ENCODE measurements at places on chromosomes 7 and 10.

GRCh38 chr10:124717911-124718741 is 26.1 kb downstream of the FAM53B start:
- DNase-seq = no peak

DNA sequence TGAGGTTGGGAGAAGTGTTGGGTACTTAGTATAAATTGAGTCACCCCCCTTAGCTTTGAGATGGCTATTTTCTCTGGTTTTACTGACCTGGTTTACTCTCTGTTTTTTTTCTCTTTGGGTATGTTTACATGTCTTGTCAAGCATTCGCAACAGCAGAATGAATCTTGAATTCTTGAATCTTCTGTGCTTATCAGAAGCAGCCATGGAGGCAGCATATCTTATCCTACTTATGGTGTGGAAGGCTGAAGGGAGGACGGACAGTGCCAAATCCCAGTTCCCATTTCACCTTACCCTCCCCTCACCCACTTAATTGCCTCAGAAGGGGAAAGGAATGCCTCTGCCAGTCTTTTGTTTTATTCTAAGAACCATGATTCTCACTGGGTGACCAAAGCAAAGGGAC is 3.7 kb downstream of the SND1 start:
- no peak for DNase-seq

- no peak for DNase-seq
Measured at GRCh38 chr7:21507627-21508343, 35.1 kb upstream of the DNAH11 start.

DNA sequence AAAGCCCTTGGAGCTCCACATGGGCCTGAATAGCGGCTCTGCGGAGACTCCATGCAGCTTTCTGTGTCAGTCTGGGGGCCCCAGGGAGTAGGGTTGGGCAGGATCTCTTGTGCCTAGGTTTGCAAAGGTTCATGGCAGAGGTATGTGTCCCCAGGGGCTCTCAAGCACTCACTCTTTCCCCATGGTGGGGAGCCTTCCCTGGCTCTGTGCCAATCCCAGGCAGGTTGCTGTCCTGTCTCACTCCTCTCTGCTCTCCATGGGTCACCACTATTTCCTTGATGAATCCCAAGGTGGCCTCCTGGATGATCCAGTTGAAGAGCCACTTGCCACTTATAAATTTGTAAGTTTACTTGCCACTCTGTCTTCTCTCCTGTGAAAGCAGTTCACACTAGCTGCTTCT is 238.4 kb downstream of the CCDC7 start:
- DNase-seq = no peak

DNA sequence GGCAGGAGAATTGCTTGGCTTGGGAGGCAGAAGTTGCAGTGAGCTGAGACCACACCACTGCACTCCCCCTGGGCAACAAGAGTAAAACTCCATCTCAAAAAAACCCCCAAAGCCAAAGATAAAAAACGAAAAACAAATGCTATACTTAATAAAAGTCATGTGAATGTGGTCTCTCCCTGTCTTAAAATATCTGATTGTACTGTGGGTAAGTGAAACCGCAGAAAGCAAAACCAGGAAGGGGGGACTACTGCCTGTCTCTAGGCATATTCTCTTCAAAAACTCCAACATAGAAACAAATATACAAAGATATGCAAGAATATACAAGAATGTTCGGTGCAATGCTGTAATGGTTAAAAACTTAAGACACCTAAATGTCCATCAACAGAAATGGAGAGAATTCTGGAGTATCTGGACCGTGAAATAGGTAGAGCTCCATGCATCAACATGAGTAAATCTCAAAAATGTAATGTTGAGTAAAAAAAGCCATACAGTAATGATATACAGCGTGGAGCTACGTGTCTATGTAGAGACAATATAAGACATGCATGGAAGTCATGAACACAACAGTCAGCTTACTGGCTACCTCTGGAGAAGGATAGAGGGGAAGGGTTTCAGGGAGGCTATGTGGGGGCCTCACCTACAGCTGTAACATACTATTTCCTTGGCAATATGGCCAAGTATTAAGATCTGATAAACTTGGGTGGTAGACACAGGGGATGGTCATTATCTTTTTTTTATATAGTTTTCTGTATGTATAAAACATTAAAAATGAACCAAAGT is 2.1 kb downstream of the ZNF394 start:
- DNase-seq = no peak

- DNase-seq = no peak
Measured at GRCh38 chr7:52794621-52795020, 240.8 kb upstream of the POM121L12 start.

DNA sequence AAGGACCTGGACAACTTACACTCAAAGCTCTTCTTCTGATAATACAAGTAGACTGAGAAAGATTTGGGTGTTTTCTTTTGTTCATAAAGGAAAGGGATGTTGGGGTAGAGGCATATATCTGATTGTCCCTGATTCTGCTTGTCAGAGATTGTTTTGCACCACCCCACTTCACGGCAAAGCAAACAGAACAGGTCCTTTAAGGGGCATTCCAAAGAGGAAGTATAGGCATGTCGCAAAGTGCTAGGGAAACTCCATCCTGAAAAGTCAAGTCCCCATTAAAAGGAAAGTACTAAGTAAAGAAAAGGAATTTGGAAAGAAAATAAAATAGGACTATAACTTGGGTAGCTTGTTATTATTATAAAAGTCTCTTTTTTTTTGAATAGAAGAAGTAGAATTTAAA is 233.0 kb downstream of the DNAJB9 start:
- no peak for DNase-seq

GRCh38 chr10:6044060-6044459 is 18.1 kb downstream of the IL2RA start:
- no peak for DNase-seq

DNA sequence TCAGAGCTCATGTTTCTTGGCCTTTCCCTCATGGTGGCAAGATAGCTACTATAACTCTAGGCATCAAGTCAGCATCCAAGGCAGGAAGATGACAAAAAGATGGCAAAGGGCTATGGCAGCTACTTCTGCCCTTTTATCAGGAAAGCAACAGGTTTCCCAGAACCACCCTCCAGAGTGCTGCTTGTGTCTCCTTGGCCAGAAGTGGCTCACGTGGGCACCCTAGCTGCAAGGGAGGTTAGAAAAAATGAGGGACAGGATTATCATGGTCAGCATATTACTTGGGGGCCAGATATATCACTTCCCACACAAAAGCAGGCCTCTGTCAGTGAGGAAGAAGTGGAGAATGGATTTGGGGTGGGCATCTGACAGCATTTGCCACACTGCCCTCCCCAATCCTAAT is 24.3 kb upstream of the C10orf105 start:
- DNase-seq = no peak

- DNase-seq = peak; percentile 49
Measured at GRCh38 chr7:44071726-44072363, 6.5 kb upstream of the PGAM2 start.

- no peak for DNase-seq
Measured at GRCh38 chr10:110443239-110444003, 54.3 kb upstream of the DUSP5 start.

- DNase-seq = no peak
Measured at GRCh38 chr7:151867912-151868311, 9.0 kb downstream of the PRKAG2 start.

DNA sequence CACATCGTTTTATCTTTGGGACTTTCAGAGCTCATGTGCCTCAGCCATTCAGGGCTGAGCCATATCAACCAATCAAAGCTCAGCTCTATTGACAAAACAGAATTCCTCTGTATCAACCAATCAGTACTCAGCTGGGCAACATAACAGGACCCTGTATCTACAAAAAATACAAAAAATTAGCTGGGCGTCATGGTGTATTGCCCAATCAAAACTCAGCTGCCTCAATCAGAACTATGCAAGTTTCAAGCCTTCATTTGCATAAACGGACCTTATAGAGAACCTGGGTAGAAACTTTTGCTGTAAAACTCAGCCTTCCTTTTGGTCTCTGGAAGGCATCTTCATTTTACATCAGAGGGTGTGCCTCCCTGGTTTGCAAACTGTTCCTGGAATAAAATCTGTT is 77.1 kb downstream of the ZNF467 start:
- DNase-seq = no peak

DNA sequence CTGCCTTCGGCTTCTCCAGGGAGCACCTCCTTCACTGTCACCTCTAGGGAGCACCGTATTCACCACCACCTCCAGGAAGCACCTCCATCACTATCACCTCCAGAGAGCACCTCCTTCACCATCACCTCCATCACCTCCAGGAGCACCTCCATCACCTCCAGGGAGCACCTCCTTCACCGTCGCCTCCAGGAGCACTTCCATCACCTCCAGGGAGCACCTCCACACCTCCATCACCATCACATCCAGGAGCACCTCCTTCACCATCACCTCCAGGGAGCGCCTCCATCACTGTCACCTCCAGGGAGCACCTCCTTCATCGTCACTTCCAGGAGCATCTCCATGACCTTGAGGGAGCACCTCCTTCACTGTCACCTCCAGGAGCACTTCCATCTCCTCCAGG is 102.3 kb downstream of the DNAJB6 start:
- DNase-seq = no peak

GRCh38 chr7:25565949-25566348 is 337.7 kb upstream of the NPVF start:
- DNase-seq = no peak

- no peak for DNase-seq
Measured at GRCh38 chr10:95755511-95756004, 405 bp upstream of the ENTPD1 start.

GRCh38 chr10:64060389-64060788 is 539.2 kb downstream of the REEP3 start:
- DNase-seq = no peak

DNA sequence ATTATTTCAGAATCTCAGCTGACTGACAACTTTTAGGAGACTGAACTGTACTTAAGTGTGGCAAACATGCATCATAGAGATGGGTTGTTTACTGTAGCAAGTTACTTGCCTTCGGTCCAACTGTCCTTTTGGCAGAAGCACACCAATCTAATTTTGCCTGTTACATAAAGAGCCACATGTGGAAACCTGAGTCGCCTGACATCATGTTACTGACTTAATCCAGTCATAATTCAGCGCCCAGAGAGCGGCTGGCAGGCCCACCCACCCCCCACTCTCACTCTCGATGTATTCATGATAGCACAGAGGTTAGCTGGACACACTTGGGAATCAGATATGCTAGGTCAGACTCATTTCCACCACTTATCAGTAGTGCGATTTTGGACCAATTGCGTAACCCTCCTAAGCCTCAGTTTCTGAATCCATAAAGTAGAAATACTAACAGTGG is 57.3 kb upstream of the CAPZA2 start:
- DNase-seq = no peak

DNA sequence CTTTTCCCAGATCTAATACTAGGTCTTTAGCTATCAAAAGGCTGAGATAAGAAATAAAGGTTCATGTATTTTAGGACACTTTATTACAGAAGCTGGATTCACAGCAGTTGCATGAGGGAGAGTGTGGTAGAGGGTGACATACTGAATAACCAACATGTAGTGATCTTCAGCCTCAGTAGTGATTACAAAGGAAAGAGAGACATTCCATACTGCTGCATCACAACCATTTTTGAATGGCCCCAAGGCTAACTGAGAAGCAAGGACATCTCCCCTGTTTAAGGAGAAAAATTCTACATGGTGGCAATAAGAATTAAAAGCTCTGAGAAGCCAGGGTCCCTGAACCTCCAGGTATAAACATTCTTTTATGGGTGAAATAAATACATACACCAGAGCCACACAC is 35.3 kb downstream of the COG5 start:
- DNase-seq = no peak

DNA sequence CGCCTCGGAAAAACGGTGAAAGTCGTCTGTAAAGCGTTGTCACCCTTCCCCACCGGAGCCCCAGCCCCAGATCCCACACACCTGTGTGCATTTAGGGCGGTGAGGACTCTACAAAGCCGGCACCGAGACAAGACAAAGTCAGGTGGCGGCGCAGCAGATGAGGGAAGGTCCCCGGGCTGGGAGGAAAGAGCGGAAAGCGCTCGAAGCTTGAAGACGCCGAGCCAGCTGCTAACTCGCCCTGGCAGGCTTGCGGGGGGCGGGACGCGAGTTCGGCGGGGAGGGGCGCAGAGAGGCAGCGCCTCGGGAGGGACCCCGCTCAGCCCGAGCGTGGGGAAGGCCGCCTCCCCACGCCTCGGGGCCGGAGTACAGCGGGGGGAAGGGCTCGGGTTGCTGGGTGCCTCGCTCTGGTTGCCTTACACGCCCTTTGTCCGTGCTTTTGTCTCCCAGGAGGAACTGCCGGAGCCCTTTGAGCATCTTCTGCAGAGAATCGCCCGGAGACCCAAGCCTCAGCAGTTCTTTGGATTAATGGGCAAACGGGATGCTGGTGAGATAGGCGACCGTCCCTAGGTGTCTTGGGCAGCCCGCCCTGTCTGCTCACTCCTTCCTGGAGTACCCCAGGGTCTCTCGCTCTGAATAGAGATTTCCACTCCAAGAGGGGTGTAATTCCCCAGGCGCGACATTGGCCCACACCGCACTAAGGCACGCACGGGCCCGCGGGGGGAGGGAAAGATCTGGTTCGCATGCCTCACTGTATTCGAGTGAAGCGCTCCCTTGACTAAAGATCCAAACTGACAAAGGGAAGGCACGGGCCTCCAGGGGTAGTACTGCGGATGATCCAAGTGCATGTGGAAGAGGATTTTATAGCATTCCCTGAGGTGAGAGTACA is 1.6 kb downstream of the TAC1 start:
- DNase-seq = no peak

- DNase-seq = no peak
Measured at GRCh38 chr7:55223023-55223422, 142.1 kb upstream of the LANCL2 start.
